Stimulated activated CD8-positive, alpha-beta memory T cell treated with anti-CD3 and anti-CD28 coated beads, Interleukin-4, amount 100 ng/mL, for 48 hours (primary cell): ENCODE measurements at places on chromosomes 5 and 9.

DNA sequence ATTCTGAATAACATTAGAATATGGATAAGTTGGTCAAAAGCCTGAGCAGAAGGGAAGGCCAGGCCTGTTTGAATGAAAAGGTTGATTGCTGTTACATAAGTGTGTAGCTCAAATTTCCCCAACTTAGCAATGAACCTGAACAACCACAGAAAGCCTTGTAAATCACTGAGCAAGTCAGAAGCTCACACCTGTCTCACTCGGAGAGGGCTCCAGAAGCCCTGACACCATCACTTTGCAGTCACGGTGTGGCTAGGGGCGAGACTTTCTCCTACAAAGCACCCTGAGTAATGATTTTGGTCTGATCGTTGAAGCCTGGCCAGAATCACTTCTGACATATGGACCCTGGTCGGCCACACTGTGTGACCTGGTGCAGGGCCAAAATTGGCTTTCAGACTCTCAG lies 62.0 kb downstream of the MTX3 start:
- no peak for DNase-seq

GRCh38 chr5:129098488-129099183 lies 4.1 kb downstream of the ISOC1 start:
- no peak for DNase-seq

DNA sequence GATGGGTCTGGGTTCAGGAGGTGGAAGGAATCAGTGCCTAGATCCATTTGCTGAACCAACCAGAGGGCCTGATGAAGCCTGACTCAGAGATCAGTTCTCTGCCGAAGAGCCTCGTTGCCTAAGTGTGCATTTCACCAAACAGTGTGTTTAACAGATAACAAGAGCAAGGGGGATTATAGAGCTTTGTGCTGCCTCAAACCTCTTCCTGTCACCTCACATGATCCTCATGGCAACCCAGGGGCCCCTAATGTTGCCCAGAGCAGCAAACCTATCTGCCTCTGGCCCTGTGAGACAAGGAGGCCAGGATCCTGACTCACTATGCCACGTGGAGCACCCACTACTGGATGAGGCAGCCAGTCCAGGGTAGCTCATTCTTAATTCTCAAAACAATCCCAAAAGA lies 66.3 kb upstream of the EPB41L4B start:
- no peak for DNase-seq

GRCh38 chr9:93574900-93575795 lies 1.2 kb upstream of the PHF2 start:
- DNase-seq, result peak; percentile 22

GRCh38 chr9:93577078-93577974 lies 942 bp downstream of the PHF2 start:
- DNase-seq, result peak; percentile 45

DNA sequence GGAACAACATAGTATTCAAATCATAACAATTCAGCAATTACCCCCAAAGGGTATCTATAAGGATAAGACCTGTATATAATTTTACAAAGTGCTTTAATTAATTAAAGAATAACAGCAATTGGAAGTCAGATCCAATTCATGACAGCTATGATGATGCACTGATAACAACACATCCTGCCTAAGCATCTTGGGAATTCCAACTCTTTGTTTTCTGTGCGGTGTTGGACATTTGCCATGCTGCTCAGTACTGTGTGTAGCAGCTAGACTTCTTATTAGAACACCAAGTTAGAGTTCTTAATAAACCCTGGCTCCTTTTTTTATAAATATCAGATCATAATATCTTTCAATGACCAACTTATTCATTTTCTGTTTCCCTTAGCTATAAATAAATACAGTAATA lies 209.0 kb downstream of the SEC61B start:
- no peak for DNase-seq

DNA sequence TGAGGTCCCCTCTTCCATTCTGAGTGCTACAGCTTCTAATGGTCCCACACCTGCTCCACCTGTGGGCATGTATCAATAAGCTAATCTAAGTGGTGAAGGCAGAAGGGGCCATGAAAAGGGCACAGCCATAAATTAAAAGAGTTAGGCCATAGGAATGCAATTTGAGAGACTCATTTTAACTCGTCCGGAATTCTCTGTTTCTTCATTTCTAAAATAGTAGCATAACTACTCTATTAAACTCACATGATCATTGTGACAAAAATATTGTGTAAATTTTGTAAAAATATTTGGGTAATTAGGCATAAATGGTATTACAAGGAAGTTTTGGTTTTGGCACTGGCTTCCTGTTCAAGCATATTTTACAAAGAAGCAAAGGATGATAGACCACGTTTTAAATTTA lies 103.1 kb upstream of the TXNDC8 start:
- no peak for DNase-seq

- DNase-seq, result no peak
Measured at GRCh38 chr5:1333986-1334385, 10.9 kb downstream of the CLPTM1L start.

GRCh38 chr5:112958093-112959088 lies 18.2 kb upstream of the DCP2 start:
- DNase-seq, result no peak

- no peak for DNase-seq
Measured at GRCh38 chr9:107650321-107650720, 160.8 kb upstream of the KLF4 start.

GRCh38 chr9:69877852-69878514 lies 57.4 kb downstream of the CFAP95 start:
- no peak for DNase-seq

DNA sequence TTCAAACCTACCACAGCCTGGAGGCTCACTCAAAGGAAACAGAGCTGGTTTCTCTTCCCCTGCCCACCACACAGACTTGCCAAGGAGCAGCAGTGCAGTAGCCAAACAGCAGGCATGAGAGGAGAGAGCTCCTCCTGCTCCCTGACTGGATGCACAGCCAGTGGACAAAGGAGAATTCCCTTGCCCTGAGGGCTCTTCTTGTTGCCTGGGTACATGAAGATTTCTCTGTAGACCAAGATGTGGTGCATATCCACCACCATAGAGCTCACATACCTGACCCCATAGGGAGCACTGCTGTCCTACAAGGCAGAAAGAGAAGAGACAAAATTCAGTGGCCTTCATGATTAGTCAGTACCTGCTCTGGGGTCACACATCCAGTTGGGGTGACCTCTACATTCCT lies 56.3 kb upstream of the SPATA31E1 start:
- DNase-seq, result no peak

GRCh38 chr9:86828631-86829030 lies 118.7 kb downstream of the GAS1 start:
- DNase-seq, result no peak

GRCh38 chr5:62608529-62609511 lies 30.2 kb downstream of the LRRC70 start:
- no peak for DNase-seq

- no peak for DNase-seq
Measured at GRCh38 chr5:160867976-160868375, 16.0 kb upstream of the ATP10B start.

DNA sequence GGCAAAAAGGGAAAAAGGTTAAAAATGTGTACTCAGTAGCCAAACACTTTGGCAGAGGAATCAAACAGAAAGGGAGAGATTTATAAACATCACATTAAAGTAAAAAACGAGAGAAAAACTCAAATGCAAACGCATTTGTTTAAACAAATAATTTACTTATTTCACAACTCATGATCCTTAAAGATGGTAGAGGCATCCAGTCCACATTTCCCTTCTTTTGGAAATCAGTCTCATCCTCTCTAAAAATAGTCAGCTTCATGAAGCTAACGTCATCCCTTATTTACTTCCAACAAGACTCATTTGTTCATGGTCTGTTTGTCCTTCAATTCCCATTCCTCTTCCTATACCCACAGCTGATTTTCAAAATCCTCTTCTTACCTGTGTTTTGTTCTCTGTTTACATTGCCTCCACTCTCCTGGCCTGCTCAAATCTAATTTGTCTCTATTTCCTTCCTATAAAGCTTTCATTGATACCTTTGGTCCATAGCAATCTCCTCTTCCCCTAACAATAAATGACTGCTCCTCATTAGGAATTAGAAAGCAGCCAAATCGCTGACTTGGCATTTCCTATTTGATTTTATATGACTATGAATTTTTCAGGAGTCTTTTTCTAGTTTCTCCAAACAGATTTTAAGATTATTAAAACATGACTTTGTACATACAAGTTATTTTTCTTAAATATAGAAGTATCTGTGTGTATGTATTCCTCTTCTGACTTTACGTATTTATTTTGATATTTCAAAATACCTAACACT lies 805.3 kb downstream of the TLE1 start:
- no peak for DNase-seq

DNA sequence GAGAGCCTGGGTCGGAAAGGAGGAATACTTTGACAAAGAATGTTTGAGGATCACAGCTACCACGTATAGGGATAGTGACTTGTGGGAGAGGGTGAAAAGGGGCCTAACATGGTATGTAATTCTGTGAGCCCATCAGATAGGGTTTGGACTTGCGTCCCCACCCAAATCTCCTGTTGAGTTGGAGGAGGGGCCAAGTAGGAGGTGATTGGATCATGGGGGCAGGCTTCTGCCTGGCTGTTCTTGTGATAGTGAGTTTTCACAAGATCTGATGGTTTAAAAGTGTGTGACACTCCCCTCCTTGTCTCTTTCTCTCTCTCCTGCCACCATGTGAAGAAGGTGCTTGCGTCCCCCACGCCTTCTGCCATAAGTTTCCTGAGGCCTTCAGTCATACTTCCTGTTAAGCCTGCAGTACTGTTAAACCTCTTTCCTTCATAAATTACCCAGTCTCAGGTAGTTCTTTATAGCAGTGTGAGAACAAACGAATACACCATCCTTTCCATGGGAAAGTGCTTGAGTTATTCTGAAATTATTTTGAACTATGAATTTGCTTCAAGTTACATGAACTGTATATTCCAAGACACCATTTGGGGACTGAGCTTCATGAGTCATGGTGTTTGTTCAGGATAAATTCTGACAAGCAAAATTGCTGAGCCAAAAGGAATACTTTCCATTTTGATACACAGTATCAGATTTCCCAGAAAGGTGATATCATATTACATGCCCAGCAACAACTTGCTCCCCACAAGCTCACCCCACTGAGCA lies 68.8 kb upstream of the SSBP2 start:
- no peak for DNase-seq

DNA sequence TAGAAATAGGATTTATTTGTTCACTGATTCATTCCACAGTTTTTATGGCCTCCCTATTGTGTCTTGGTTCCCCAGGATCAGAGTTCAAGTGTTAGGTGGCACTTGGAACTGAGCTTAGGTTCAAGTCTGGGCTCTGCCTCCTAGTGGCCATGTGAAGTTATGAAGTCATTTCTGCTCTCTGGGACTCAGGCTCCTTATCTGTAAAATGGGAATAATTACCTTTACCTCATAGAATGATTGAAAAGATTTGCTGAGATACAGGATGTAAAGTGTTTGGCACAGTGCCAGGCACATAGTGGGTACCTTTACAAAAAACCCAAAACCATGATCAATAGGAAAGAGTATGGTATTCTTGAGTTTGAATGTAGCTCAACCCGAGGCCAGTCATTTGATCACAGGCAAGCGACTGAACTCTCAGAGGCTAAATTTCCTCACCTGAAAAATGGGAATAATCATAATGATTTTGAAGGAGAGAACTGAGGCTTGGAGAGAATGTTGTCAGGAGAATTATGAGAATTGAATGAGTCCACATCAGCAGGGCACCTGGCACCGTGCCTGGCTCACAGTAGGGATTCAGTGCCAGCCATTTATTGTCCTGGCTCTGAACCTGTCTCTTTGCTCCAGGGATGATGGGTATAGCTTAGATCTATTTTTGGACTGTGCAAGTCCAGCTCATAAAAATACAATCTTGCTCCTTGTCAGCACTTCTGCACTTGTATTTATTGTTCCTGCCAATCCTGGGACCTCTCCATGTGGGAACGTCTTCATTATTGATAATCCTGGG lies 10.8 kb downstream of the NSG2 start:
- DNase-seq, result no peak
